ENCODE measurements at places on chromosomes 1 and 21.

DNA sequence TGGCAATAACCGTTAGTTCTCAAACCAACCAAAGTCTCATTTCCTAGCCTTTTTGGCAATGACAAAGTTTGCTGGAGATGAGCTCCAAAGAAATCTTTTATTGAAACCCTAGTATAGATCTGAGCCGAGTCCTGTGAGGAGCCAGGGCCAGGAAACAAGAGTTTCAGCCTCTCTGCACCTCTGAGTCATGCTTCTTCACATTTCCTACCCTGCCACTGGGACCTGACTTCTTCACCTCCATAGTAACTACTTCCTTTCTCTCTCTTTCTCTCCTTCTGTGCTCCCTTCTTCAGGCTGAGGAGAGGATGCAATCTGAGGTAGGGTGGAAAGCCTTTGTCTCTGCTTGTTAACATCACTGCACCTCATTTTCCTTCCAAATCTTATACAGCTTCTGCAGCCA lies 38.7 kb upstream of the IPO9 start:
- peak; percentile 81 for DNase-seq

DNA sequence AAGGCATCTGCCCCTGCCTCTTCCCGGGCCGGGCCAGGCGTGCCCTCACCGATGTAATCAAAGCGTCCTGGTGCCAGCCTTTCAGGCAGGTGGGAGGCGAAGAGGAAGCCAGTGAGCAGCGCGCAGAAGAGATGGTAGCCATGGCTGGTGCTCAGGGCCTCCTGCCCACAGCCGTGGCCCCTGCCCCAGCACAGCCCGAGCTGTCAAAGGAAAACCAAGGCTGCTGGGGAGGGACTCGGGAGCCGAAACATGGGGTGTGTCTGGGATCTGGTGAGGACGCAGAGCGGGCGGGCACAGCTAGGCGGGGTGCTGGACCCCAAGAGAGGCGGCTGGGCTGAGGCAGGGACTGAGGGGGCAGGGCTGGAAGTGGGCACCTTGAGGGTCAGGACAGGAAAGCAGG lies 2.7 kb downstream of the BGLAP start:
- no peak for DNase-seq

- DNase-seq = no peak
Observed at GRCh38 chr1:6584126-6585080, 4.6 kb downstream of the ZBTB48 start.

GRCh38 chr1:9319789-9320519 lies 27.3 kb downstream of the SPSB1 start:
- DNase-seq = no peak

- peak; percentile 42 for DNase-seq
Observed at GRCh38 chr1:10286244-10286643, 75.9 kb downstream of the KIF1B start.

DNA sequence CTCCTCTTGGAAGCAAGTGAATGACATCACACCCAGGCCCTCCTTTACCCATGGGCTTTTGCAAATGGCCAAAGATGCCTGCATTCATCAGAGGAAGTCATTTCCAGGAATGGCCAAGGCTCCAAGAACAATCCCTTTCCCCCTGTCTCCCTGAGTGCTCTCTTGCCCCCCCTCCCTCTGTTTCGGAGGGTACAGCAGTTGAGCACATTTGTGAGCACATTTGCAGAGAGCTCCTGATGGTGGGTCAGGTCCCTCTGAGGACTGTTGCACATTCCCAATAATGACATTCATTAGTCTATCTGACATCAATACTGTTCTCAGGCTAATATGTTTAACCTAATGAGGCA lies 113.4 kb downstream of the MATN1 start:
- no peak for DNase-seq

DNA sequence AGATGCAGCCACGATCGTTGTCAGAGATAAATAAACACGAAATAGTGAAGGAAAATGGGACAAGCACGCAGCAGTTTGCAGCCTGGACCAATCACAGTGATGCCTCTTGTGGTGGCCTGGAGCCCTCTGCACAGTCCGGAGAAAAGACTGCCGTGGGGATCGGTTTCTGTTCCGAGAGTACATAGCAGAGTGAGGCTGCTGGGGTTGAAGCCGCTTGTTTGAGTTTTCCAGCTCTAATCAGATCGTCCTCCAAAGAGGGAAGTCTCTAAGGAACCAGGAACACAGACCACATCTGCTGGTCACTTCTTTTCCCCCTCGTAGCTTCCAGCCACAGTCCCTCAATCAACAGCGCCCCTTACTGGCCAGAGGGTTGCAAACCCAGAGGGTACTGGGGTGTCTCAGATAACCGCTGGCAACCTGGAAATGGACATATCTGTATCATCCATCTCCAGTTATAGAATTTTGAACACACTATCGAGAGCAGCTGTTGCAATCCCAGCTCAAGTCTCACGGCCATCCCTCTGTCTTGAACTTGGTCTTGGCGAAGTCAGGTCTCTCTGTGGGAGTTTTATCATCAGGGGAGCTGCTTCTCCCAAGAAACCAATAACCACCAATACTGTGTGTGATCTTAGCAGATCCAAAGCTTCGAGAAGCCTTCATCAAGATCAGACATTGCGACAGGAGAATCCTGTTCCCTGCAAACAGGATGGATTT lies 57.4 kb downstream of the OLIG1 start:
- DNase-seq = peak; percentile 63

- DNase-seq = no peak
Observed at GRCh38 chr1:110816945-110817344, 56.0 kb upstream of the CD53 start.

GRCh38 chr1:67952071-67952470 lies 98.4 kb downstream of the DIRAS3 start:
- DNase-seq = peak; percentile 87

DNA sequence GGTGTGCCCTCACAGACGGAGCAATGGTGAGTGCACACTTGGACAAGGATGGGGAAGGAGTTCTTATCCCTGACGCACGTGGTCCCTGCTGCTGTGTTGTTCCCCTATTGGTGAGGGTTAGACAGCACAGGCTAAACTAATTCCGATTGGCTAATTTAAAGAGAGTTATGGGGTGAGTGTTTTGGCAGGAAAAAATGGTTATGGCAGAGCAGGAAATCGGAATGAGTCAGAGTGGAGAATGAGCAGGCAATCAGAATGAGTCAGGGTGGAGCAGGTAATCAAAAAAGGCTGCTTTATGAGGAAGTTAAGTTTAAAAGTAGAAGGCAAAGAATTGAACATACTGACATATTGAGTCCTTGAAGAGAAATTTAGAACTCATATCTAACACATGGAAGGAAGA lies 100.5 kb downstream of the NGF start:
- peak; percentile 53 for DNase-seq

DNA sequence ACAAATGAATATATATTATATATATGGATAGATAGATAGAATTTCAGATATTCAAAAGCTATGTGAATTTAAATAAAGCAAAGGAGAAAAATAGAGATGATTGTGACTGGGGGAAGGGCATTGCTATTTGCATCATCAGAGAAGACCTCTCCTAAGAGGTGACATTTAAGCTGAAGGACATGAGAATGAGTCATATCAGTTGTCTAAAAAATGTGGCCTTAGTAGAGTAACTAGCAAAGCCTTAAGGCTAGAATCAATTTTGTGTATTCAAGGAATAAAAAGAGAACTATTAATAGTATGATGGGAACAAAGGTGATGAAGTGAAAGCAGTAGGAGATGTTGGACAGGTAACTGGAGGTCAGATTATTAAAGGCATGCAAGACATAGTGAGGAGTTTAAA lies 34.8 kb upstream of the SLC35F3 start:
- DNase-seq = no peak

DNA sequence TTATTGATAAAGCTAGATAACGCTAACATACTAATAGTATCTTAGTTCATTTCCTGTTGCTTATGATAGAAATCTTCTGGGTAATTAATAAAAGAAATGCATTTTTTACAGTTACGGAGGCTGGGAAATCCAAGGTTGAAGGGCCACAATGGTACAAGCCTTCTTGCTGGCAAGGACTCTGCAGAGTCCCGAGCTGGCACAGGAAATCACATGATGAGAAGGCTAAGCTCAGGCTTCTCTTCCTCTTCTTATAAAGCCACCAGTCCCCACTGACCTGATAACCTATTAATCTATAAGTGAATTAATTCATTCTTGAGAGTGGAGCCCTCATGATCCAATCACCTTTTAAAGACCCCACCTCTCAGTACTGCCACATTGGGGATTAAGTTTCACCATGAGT lies 82.6 kb downstream of the GPR161 start:
- DNase-seq = no peak

DNA sequence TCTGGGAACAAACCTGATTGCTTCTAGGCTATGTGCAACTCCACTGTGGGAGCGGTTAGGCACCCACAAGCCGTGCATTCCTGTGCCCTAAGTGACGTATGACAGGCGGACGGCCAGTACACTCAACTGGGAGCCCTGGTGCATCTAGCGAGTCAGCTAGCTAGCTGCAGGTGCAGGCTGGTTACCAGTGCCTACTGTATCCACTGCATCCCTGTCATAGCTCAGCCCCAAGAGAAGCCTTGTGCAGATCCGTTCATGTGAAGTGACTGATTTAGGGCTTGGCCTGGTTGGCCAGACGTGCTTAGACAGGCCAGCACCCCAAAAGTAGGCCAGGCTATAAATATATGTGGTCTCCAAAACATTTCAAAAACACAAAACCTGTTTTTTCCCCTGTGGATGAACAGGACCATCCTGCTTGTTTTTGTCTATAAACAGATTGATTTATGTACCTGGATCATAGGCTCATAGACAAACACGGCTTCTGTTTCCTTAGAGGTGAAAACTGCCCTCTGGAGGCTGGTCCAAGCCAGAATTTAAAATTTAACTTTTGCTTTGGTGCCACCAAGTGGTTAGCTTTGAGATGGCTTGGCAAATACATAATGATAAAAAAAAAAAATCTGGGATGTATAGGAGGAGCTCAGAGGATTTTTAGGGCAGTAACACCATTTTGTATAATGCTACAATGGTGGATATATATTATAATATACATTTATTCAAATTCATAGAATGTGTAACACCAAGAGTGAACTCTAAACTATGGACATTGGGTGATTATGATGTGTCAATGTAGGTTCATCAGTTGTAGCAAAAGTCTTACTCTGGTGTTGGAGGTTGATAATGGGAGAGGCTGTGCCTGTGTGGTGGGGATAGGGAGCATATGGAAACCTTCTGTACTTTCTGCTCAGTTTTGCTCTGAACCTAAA lies 68.5 kb downstream of the GIPC2 start:
- peak; percentile 78 for DNase-seq

DNA sequence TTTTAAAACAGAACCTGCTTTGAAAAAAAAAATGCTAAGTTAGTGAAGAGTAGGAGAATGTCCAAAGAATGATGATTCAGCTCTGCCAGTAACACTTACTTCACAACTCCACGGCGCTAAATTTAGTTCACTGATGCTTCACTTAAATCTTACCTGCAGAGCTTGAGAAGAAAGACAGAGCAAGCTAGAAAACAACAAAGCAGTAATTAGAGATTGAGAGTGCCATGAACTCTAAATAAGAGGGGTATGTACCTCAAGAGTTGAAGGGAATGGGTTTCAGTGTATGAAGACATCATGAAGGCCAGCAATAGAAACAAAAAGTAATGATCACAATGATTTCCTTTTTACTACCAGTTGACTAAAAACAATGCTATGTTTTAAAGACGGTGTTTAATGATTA lies 32.8 kb downstream of the EPRS1 start:
- DNase-seq = peak; percentile 81

DNA sequence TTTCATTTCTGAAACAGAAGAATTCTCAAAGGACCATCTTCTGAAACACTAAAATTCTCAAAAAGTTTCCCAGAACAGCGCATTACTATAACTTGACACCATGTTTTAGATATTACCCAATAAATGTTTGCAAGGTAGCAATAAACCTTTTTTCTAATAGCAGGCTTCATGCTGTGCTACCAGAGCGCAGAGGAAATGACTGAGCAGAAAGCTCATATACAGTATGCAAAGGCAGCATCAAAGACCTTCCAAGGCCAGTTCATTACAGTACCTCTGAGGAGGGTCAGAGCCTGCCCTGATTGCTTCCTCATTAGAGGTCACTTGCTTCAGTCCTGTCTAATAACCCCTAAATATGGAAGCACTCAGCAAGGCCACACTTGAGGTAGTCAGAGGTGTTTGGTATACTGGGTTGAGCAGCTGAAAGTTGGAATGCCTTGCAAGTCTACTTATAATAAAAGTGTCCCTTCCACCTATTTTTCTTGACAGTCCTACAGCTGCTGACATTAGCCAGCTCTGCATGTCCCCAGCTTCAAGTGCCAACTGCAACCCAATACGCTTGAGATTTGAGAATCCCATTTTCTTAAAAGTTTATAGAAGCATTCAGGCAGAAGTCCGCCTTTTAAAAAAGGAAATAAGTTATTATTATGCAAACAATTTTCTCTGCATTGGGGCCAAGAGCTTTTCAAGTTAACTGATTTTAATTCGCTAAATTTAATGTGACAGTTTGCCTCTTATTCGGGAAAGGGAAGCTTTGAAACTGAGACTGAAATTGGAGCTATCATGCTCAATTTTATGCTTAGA lies 207.2 kb downstream of the ZC3H11B start:
- no peak for DNase-seq

DNA sequence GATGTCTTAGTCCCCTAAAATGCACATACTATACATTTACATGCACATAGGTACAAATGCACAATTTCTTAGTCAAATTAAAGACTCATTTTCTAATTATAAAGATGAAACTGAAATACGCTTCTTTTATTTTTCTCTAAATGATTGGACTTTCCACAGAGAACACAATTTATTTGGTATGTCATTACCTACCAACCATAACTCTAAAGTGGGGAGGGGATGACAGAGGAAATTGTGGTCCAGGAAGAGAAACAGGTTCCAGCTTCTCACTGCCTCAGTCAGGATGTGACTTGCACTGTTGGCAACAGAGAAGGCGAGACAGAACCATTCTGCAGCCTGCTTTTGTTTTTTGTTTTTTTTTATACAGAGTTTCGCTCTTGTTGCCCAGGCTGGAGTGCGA lies 1189.2 kb downstream of the PLA2G4A start:
- DNase-seq = no peak

Measured in iris pigment epithelial cell (primary cell).